ENCODE measurements at places on chromosomes 5 and 9. TPM values are rescaled to one million over a fixed set of nuclear protein-coding genes. Genes with fewer than 3 reads are reported as not detected.

DAB2IP gene
- 61.8 TPM for total RNA-seq

NINJ1 gene
- 83.9 TPM for total RNA-seq

ARL14EPL gene
- total RNA-seq: not detected

GPX8 gene
- total RNA-seq: 15.5 TPM

FCN1 gene
- 40.9 TPM for total RNA-seq

ANKRD31 gene
- total RNA-seq: 0.10 TPM

ANGPTL2 gene
- 10.5 TPM for total RNA-seq

Measured in upper lobe of left lung (tissue), 6 donors.